ENCODE measurements at places on chromosomes 11 and 22. TPM values are rescaled to one million over a fixed set of nuclear protein-coding genes. Genes with fewer than 3 reads are reported as not detected.
A peak's percentile ranks its signal among the peaks of the same experiment; 100 is the strongest.

GRCh38 chr11:104897891-104898684 is at the start of gene CASP12:
Gene CASP12, minus strand, starts transcription at chr11:104898460.
- peak; percentile 16 for DNase-seq

GRCh38 chr11:17260020-17260419 is 16.5 kb upstream of the NUCB2 start:
- DNase-seq, result no peak

GRCh38 chr11:71371674-71372069 is 76.5 kb downstream of the DHCR7 start:
- no peak for DNase-seq

DNA sequence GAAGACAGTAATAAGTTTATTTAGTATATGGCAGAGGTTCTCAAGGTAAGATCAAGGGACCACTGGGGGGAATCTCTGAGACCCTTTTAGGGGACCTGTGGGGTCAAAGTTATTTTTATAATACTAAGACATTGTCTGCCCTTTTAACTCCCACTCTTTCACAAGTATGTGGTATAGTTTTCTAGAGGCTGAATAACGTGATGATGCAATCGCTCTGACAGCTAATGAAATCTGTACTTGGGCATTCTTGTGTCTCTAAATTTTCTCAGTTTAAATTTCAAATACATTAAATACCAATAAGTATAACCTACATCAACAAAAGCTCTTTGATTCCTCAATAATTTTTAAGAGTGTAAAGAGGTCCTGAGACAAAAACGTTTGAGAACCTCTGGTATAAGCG is 147.9 kb downstream of the ATG16L2 start:
- DNase-seq, result no peak

The CST6 gene
- total RNA-seq, result 0.59 TPM

The SYCE3 gene
- not detected for total RNA-seq

- no peak for DNase-seq
Measured at GRCh38 chr11:61307354-61307753, 12.2 kb upstream of the VWCE start.

The BRSK2 gene
- total RNA-seq, result 1.5 TPM

GRCh38 chr11:107827041-107827440 is 31.5 kb downstream of the SLC35F2 start:
- no peak for DNase-seq

- no peak for DNase-seq
Measured at GRCh38 chr11:93116641-93117441, 81.0 kb downstream of the SLC36A4 start.

The DDI1 gene
- total RNA-seq, result not detected

DNA sequence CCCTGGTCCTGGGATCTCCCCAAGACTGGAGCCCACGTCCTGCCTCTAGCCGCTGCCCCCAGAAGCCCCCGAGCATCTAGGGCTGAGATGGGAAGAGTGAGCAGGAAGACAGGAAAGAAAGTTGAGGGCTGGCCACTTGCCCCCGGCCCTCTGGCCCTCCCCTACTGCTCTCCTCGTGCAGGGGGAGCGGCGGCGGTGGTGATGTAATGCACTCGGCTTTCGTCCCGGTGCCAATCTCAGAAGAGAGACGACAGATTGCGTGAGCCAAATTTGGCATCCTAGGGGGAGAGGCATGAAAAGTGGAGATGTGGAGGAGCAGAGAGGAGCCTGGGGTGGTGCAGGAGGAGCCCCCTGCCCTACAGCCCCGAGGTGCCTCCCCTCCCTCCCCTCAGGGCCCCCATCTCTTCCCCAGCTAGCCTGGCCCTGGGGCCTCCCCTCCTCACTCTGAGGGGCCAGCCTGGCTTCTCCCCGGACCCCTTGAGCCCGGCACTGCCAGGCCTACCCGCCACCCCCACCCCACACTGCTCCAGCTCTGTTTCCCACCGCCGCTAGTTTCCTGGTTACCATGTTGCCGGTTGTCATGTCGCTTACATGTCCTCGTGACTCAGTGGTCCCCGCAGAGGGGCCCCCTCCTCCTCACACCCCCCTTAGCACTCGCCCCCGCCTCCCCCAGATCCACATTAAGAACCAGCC is 2.5 kb downstream of the KCNJ4 start:
- DNase-seq, result peak; percentile 33

DNA sequence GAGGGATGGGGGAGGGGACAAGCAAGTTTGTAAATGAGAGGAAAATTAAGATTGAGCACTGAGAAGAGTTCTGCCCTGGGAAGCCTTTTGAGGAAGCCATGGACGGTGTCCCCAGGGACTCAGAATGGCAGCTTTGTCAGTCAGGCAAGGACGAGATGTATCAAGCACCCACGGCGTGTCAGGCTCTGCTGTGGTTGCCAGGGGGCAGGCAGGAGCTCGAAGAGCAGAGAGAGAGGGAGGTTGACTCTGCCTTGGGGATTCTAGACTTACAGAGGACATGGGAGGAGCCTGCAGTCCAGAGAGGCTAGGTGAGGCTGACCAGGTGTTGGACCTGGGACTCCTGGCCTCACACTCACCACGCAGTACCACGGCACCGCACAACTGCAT is 29.1 kb upstream of the SYT7 start:
- no peak for DNase-seq

The MCAM gene
- total RNA-seq, result 474 TPM

The PDGFB gene
- total RNA-seq, result 4.7 TPM

DNA sequence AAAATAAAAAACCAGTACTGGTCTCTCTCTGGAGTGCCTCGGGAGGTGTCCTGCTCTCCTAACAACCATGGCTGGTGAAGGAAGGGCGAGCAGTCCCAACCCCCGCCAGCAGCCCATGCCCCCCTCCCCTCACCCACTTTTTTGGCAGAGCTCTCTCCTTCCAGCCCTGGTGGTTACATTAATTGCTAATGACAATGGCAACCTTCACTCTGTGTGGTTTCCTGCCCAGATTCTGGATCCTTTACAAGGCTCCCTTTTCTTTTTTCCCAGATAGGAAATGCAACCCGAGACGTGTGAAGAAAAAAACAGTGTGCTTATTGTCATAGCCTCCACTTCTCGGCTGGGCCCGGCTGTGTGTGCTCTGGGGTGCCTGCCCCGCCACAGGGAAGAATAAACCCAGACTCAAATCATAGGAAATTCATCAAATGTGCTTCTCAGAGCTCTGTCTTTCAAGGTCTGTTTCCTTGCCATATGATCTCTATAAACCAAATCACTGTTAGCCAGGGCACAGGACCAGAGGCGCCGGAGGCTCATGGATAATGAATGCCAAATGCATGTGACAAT is 513.0 kb downstream of the SOX6 start:
- no peak for DNase-seq

DNA sequence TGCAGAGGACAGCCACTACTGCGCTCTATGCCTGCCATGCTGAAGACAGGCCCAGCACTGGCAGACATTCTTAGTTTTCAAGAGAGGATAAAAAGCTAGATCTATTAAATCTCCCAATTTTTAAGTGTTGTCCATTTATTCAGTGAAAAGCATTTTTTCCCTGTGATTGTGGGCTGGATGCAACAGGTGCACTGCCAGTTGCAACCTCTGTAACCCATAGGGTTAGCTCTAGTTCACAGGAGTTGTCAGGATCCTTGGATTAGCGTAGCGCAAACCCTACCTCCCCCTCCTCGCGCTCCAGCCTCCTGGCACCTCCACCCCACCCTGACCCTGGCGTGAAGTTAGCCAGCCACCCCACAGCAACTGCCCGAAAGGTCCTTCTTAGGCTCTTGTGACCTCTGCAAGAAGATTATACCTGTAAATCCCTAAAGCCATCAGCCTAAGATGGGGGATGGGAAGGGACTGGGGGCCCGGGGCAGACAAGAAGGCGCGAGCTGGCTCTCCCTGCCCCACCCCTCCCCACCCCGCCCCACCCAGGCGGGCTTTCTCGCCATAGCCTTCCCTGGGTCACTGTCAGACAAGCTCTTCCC is 30.9 kb downstream of the EIF3F start:
- DNase-seq, result no peak

The PPARA gene
- 1.8 TPM for total RNA-seq
